Kidney epithelial cell (primary cell): ENCODE measurements at places on chromosomes 3 and 15. TPM values are rescaled to one million over a fixed set of nuclear protein-coding genes. Genes with fewer than 3 reads are reported as not detected.

- no peak for DNase-seq
These were observed 22.6 kb upstream of the CACNA2D2 start for GRCh38 chr3:50525987-50526386.

DNA sequence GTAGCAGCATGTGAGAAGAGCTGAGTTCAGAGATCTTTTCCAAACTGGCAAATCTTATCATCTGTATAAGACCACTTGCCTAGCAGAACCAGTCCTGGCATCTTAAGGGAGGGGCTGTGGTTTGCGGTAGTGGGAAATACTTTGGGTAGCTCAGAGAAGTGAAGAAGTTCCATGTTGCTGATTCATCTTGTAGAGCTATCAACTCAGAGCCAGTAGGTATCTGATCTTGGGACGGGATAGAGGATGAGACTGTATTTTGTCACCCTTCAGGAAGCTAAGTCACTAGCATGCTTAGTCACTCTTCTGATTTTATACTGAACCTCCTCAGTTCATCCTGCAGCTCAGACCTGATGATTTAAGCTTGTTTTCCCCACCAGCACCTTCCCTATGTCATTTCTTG is 211.4 kb downstream of the NR1D2 start:
- DNase-seq = peak; percentile 43

Gene CCR4
- not detected in 2 replicates for total RNA-seq

Gene MAP4
- total RNA-seq = 123 and 128 TPM in 2 replicates

Gene EBLN2
- 1.1 and 3.1 TPM in 2 replicates for total RNA-seq
